ENCODE measurements at places on chromosomes 11 and 22.

- DNase-seq: no peak
Measured at GRCh38 chr11:62501432-62501891, 45.1 kb downstream of the AHNAK start.

DNA sequence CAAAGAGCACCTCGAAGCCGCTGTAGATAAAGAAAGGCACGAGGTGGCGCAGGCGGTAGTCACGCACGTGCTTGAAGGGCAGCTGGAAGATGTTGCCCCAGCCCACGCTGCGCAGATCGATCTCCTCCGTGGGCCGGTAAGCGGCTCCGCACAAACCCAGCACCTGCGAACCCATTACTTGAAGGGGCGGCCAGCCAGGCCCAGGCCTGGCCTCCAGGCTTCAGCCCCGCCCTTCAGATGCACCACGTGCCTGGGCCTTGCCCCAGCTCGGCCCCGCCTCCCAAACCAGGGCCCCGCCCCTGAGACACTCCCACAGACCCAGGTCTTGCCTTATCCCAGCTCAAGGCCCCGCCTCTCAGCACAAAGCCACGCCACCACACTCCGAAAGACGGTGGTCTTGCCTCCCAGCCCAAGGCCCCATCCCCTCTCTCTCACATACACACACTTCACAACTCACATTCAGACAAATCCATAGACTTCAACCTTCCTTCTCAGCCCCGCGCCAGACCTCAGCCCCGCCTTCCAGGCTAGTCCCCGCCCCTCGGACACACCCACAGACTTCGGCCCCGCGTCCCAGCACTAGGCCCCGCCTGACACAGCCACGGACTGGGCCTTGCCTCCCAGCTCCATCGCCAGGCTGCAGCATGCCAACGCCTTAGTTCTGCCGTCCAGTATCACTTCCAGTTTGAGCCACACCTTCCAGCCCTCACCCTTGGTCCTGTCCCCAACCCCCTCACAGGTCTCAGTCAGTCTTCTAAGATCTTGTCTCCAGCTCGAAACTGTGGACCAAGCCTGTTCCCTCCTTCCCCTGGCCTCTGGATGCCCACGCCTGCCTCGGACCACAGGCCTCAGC, 7.0 kb downstream of the UNC93B1 start:
- DNase-seq: no peak

- DNase-seq: no peak
Measured at GRCh38 chr11:83725269-83725560, 439.0 kb upstream of the CCDC90B start.

GRCh38 chr11:121393855-121394254, 58.3 kb upstream of the SORL1 start:
- no peak for DNase-seq

GRCh38 chr11:12109591-12110196, 696 bp upstream of the MICAL2 start:
- DNase-seq: no peak

DNA sequence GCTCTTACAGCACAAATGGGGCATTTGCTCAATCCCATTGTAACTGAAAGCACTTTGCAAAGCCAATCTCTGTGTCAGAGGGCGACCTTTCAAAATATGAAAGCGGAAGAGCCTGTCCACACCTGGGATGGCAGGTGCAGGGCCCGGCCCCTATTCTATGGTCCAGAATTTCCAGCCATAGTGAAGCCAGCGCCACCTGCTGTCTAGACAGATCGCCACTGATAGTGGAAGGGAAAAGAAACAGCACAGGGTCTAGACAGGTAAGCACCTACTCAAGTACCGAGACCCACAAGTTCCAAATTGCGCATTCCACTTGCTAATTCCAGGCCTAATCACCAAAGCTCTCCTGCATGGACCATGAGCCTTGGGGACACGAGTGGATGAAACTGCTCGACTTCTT, 141.4 kb downstream of the NTM start:
- no peak for DNase-seq

GRCh38 chr11:111128076-111128870, 117.3 kb upstream of the POU2AF2 start:
- DNase-seq: no peak

DNA sequence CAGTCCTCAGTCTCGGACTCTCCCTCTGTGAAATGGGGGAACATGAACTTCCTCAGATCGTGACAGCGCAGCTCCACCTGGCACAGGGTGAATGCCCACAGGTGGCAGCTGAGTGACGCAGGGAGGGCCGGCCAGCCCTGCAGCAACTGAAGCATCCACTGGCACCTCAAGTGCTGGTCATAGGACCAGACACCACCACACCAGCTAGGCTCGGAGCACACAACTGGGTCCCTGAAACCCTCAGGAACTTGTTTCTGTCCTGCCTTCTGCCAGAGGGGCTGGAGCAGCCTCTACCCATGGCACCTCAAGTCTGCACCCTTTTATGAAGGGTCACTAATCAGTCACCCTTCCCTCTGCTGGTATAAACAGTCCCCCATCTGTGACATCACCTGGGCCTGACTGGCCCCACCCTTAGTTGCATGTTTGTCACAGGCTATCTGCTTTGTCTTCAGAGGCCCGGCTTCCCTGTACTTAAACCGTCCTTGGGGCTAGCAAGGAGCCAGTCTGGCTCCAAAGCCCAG, 7.4 kb upstream of the CDC42BPG start:
- no peak for DNase-seq

- DNase-seq: no peak
Measured at GRCh38 chr11:7559398-7560283, 45.8 kb downstream of the PPFIBP2 start.
